ENCODE measurements at places on chromosomes 16 and 17.

DNA sequence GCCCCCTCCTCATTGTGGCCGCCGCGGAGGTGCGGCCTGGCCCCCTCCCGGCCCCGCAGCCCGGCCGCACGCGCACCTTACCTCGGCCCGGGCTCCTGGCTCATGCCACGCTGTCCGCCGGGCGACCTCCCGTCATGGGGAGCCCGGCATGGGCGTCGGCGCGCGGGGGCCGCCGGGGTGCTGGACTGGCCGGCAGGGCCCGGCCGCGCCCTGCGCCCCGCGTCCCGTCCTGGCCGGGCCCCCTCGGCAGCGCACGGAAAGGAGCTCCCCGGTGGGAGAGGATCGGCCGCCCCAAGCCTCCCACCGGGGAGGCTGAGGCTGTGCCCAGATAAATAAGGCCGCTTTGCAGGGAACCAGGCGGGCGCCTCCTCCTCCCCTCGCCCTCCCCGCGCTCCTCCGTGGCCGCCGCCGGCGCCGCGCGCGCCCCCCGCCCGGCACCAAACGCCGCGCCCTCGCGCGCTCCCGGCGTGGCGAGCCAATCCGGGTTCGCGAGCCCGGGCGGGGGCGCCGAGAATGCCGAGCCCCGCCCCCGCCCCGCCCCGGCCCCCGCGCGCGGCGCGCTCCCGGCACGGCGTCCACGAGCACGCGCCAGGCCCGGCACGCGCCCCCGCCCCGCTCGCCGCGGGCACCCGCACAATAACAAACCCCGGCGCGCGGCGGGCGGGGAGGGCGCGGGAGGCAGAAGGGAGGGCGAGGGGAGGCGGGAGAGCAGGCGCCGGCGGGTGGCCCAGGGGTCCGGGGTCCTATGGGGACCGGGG, at the start of gene FBXL16:
TSS of gene FBXL16 (minus strand) at position 371 of the 758 bp plus-strand sequence. CDS start 8,396 bp downstream, outside the sequence.
- no peak for DNase-seq

DNA sequence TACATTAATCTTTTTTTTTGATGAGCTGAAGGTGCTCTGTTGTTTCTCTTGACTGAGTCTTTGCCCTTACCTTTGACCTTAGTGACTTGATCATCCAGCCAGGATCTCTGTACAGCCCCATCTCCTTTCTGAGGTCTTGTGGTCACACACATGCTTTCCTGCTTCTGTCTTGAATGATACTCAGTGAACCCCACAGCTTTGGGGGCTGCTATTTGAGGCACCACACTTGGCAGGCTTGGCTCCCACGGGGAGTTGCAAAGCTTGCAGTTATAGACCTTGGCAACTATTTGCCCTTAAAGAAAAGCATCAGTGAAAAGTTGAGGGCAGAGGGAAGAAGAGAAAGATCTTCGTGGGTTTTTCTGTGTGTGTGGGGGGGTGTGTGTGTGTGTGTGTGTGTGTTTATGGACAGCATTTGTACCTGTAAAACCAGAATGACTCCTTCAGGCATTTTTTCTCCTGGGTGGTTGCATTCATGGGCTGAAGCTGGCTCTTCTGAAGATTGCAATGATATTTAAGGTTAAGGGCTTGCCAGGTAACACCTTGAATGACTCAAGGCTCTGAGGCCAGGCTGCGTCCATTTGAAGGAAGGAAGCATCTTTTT, 101.6 kb downstream of the MSI2 start:
- no peak for DNase-seq

DNA sequence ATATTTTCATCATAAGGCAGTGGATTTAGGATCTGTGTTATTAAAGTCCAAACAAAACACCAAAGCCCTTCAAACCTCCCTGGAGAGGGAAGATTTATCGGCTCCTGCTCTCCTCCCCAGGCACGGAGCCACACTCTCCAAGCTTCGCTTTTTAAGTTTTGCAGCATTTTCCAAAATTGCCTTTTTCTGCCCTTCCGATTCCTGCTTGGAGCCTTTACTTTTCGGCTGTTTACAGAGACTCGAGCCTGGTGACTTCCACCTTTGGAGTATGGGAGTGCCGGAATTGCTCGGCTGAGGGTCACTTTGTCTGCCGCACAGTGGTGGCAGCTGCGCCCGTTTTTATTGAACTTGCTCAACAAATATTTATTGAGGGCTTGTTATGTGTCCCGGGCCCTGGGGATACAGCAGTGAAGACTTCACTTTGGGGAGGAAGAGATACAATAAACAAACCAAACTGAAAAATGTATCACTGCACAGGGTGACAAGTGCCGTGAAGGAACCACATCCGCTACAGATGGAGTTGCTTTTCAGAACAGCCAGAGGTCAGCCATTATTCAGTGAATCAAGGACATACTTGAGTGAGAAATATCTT, 185.5 kb downstream of the NTN1 start:
- DNase-seq = peak; percentile 75

- DNase-seq = no peak
Measured at GRCh38 chr17:79609673-79610645, 892 bp downstream of the RBFOX3 start.

GRCh38 chr17:77884019-77884418, 74.5 kb upstream of the TNRC6C start:
- peak; percentile 33 for DNase-seq

DNA sequence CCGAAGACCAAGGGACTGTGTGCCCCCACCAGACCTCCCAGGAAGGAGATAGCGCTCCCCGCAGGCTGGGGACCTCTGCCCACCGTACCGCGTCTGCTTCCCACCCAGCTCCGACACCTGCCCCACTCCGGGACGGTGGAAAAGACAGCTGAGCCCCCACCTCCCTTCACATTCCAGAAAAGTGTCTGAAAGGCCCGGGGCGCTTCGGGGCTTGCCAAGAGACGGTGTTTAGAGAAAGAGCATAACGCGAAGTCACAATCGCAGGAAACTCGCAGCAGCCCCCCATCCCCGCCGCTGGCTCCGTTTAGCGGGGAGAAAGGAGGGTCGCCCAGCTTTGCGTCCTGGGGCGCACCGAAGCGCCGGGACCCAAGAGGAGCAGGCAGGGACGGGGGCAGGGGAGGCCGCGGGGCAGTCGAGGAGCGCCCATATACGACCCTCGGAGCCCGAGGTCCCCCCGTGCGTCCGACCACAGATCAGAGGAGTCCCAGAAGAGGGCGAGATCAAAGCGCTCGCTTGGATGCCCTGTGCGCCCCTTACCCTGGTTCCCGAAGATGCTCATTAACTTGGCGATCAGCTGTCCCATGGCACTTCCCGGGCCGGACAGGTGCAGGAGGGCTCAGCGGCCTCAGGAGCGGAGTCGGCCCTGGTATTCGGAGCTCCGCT, 652 bp downstream of the ARL5C start:
- DNase-seq = no peak

- no peak for DNase-seq
Measured at GRCh38 chr16:75477680-75478473, 13.4 kb upstream of the TMEM170A start.

GRCh38 chr17:68775318-68775717, 174.2 kb upstream of the FAM20A start:
- no peak for DNase-seq

- no peak for DNase-seq
Measured at GRCh38 chr16:14194721-14195120, 123.6 kb downstream of the MRTFB start.

DNA sequence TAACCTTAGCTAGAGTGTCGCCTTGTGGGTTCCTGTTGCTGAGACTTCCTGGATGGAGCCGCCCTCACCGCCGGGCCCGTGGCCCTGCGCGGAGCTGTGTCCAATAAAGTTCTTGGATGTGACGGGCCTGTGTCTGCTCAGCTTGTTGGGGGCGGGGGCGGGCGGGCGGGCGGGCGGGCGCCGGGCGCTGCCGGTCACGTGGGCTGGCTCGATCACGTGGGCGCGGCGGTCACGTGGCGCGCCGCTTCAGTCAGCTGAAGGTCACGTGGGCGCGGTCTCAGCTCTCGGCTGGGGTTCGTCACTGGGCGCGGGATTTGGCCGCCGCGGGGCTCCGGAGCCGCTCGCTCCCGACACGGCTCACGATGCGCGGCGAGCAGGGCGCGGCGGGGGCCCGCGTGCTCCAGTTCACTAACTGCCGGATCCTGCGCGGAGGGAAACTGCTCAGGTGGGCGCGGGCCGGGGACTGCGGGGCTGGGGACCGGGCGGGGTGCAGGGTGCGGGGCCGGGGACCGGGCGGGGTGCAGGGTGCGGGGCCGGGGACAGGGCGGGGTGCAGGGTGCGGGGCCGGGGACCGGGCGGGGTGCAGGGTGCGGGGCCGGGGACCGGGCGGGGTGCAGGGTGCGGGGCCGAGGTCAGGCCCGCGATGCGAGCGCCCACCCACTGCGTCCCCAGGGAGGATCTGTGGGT, at the start of gene AMDHD2:
TSS of gene AMDHD2 (plus strand) at position 275 of the 687 bp plus-strand sequence. CDS start at position 363, 88 bp downstream.
- peak; percentile 82 for DNase-seq

DNA sequence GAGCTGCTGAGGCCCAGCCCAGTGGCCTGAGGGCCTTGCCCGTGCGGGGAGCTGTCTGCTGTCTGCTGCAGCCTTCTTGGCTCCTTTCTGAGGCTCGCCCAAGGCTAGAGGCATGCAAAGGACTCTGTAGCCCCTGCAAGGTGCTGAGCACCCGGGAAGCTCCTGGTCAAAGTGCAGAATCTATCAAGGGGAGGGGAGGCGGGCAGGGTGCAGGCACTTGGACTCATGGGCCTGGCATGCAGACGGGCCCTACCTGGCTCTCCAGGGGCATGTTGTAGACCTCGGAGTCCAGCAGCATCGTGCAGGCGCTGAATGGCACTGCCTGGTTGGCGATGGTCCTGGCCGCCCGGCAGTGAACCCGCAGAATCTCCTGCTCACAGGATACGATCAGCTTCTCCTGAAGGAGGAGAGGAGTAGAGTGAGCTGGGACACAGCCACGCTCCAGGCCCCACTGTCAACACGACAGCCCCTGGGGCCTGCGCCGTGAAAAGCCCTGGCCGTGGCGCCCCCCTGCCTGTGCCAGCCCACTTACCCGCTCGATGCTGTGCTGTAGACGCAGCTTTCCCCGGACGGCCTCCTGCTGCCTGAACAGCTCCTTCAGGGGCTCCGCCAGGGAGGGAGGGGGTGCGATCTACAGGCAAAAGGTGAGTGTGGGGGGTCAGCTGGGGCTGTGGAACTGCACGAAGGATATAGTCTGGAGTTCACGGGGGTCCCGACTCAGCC, 57.2 kb downstream of the ZNF778 start:
- DNase-seq = peak; percentile 94

DNA sequence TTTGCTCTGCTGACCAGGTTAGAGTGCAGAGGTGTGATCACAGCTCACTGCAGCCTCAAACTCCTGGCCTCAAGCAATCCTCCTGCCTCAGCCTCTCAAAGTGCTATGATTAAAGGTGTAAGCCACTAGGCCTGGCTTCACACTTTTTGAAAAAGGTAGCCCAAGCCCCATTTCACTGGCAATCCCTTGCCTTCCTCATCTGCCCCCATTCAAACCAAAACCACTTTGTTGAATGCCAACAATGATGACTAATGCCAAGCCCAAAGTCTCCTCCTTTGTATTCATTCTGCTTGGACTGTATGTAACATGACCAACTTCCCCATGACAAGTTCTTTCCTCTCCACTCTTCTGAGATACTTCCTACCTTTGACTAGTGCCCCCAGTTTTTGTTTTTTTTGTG, 33.1 kb downstream of the N4BP1 start:
- no peak for DNase-seq

- DNase-seq = no peak
Measured at GRCh38 chr16:84609563-84610177, 8.2 kb downstream of the COTL1 start.

- DNase-seq = peak; percentile 53
Measured at GRCh38 chr17:82702231-82702927, 3.9 kb upstream of the RAB40B start.

- DNase-seq = no peak
Measured at GRCh38 chr17:75267153-75267410, 3.9 kb downstream of the MIF4GD start.

DNA sequence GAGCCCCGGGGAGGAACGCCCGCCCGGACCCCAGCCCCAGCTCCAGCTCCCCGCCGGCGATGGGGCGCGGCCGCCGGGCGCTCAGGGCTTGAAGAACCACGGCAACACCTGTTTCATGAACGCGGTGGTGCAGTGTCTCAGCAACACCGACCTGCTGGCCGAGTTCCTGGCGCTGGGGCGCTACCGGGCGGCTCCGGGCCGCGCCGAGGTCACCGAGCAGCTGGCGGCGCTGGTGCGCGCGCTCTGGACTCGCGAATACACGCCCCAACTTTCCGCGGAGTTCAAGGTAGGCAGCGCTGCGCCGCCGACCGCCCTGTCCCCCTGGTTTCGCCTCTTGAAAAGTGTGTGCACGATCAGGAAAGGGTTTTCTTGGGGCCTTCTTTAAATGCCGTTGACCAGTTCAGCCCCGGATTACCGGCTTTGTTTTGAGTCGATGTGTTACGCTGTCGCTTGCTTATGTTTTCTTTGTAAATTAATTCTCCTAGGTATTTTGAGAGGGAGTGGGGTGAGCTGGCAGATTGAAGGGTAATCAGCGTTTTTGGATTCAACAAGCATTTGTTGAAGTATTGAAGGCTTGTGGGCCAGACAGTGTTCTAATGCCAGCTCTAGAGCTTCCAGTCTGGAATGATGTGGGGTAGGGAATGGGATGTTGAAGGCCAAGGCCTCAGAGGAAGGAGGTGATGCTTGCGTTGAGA, 681 bp downstream of the USP43 start:
- peak; percentile 88 for DNase-seq
